ENCODE measurements at places on chromosomes 12 and 14.
A peak's percentile ranks its signal among the peaks of the same experiment; 100 is the strongest.

DNA sequence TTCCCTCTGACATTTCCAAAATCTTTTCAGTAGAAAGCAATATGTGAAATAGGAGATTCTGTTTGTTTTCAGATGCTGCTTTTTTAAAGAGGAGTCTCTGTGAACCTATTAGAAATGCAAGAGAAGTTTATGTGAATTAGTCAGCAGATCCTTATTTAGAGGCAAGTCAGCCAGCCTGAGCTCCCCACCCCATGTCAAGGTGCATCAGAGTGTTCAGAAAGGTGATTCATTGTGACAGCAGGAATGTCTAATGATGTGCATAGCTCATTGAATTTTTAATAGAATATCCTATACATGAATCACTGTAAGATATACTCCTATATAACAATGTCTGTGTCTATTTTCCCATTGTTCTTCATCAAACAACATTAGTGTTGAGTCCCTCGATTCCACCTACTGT lies 1222.4 kb upstream of the USP15 start:
- DNase-seq: peak; percentile 69

- DNase-seq: no peak
Measured at GRCh38 chr14:62939970-62940369, 105.3 kb downstream of the KCNH5 start.

DNA sequence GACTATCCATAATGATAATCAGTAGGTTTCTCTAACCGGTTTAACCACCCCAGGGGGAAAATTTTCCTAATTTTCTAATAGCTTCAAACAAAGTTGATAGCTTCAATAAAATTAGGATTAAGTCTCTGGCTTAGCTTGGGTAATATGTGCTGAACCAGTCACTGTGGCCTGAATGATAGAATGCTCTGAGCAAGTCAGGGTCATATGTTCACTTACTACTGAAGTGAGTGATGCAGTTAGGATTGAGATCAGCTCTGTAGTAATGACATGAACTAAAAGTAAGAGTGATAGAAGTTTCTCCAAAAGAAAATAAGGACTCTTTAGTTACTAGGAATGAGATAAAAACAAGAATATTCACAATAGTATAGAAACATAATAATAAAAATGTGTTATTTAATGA lies 32.6 kb downstream of the ETNK1 start:
- no peak for DNase-seq

DNA sequence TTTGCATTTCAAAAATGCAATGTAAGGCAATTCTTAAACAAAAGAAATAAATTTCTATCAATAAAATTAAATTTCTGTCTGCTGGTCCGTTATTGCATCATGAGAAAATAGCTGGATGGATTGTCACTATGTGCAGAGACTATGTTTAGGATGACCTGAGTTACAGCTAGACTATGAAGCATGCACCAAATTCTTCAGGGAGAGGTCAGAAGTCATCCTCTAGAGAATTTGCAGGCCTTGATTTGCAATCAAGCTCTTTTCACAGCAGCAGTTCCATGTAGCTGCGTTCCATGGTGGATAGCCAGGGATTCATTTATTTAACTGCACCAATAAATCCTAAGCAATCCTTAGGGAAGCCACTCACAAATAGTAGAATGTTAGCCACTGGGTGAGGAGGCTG lies 253.7 kb downstream of the MSRB3 start:
- DNase-seq: no peak

GRCh38 chr12:89514751-89515150 lies 9.8 kb downstream of the GALNT4 start:
- no peak for DNase-seq

DNA sequence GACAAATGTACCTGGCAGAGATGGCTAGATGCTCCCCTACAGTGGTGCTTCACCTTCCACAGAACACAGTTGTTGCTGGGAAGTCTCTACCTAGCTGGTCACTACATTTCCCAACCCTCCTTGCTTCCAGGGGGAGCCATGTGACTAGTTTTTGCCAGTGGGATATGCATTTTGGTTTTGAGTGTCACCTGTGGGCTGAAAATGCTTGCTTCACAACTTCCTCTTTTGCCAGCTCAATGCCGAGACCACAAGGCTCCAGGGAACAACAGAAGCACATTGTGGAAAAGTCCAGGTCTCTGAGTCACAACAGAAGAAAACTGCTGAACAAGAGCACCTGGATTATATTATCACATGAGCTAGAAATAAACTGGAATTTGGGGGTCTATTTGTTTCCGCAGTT lies 48.5 kb upstream of the ARHGAP5 start:
- DNase-seq: no peak

DNA sequence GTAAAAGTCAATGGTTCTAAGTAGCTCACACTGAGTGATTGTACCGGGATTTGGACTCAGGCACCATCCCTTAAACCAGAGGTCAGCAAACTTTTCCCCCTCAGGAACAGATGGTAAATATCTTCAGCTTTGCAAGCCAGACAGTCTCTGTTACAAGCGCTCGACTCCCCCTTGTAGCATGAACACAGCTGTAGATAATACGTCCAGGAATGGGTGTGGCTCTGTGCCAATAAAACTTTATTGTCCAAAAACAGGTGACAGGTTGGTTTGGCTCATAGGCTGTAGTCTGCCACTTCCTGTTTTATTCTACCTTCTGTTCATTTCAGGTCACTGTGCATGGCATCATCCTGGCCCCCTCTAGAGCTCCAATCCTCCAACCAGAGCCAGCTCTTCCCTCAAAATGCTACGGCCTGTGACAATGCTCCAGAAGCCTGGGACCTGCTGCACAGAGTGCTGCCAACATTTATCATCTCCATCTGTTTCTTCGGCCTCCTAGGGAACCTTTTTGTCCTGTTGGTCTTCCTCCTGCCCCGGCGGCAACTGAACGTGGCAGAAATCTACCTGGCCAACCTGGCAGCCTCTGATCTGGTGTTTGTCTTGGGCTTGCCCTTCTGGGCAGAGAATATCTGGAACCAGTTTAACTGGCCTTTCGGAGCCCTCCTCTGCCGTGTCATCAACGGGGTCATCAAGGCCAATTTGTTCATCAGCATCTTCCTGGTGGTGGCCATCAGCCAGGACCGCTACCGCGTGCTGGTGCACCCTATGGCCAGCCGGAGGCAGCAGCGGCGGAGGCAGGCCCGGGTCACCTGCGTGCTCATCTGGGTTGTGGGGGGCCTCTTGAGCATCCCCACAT lies 7.6 kb downstream of the BDKRB1 start:
- no peak for DNase-seq

DNA sequence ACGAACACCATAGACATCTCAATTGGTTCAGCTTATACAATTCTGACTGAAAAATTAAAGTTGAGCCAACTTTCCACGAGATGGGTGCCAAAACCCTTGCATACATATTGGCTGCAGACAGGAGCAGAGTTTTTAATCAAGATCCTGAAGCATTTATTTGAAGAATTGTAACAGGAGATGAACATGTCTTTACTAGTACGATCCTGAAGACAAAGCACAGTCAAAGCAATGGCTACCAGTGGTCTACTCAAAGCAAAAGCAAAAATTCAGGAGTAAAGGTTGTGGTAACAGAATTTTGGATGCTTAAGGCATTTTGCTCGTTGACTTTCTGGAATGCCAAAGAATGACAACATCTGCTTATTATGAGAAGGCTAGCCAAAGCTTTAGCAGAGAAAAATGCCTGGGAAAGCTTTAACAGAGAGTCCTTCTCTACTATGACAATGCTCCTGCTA lies 20.7 kb downstream of the ZDHHC17 start:
- no peak for DNase-seq

GRCh38 chr12:1613860-1614259 lies 15.2 kb upstream of the WNT5B start:
- no peak for DNase-seq

DNA sequence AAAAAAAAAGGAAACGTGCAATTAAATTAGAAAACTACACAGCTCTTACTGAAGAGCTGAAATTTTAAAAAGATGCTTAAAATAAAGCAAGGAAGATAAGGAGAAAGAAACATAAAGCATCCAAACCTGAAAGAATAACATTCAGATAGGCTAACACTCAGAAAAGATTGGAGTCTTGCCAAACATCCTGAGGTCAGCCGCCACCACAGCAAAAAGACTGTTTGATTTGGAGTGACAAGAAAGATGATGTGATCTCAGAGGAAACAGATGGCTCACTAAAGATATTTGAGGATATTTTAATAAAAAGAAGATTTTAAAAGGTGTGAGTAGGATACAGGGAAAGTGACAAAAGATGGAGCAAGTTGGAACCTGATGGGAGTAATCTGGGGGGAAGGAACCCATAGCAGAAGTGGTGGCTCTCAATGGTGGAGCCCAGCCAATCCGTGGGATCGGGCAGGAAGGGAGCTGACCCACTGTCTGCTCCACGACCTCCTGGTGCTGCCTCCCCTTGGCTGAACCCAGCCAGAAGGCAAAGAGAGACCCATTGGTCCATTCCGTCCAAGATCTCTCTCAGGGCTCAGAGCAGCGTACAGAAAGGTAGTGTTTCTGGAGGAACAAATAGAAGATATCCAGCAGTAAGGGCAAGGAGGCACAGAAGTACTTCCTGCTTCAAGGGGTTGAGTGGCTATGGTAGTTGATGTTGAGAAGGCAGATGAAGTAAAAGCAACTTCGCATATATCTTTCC lies 469.6 kb downstream of the RGS6 start:
- DNase-seq: no peak

DNA sequence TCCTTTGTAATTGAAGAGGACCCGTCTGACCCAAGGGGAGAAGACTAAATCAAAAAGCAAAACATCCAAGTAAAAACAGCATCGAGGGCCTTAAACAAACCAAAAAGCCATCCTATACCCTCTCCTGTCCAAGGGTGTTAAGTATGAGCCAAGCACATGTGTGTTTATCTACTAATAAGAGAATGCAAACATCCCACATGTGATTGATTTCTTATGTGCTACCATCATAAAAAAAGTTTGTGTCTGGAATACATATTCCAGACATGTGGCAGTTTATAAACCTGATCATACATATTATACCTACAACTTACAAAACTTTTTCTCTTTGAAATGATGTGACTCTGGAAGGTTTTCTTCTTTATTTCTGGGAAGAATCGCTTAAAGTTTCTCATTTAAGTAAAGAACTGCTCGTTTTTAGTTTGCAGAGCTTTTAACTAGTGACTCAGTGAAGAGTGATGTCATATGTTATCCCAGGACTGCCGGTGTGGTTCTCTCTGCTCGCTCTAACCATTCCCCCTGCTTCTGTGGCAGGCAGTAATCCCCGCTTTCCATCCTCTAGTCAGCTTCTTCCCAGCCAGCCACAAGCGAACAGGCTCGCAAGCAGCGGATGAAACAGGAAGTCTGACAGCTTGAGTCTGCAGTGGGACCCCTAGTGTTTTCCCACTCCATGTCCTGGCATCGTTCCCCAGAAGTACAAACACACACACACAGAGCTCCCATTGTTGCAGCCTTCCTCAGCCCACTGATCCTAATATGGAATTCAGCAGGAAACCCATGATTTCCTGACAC lies 431 bp upstream of the RHOJ start:
- peak; percentile 29 for DNase-seq

DNA sequence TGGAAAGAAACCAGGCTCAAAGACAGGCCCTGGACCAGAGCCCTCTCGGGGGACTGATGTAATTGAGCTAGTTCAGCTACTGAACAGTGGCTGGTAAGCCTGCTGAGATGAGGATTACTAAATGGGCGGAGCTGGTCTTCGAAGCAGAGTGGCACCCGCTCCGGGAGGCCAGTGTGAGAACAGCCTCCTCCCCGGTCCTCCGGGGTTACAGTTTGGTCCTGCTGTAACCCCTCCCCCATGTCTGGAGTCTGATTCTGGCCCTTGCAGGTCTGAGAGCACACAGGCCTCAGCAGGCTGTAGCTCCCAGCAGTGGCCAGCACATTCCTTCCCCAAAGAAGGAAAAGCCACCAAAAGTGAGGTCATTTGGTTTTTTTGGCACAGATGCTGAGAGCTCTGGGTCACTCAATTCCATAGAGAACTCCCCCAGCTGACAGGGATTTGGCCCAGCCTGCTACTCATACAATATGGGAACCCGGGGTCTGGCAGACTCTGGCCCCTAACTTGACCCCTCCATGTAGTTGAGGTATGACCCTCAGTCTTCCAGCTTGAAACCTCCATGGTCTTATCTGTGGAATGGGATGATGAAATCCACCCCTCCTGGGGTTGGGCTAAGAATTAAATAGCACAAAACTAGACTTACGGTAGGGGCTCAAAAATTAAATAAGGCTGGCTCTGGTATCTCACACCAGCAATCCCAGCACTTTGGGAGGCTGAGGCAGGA lies 39.0 kb downstream of the ACTN1 start:
- DNase-seq: peak; percentile 70

- no peak for DNase-seq
Measured at GRCh38 chr12:132909030-132909368, 21.6 kb upstream of the CHFR start.

- no peak for DNase-seq
Measured at GRCh38 chr12:122501489-122501989, 807 bp upstream of the ZCCHC8 start.

- no peak for DNase-seq
Measured at GRCh38 chr12:13101821-13102375, 1.6 kb downstream of the GSG1 start.

DNA sequence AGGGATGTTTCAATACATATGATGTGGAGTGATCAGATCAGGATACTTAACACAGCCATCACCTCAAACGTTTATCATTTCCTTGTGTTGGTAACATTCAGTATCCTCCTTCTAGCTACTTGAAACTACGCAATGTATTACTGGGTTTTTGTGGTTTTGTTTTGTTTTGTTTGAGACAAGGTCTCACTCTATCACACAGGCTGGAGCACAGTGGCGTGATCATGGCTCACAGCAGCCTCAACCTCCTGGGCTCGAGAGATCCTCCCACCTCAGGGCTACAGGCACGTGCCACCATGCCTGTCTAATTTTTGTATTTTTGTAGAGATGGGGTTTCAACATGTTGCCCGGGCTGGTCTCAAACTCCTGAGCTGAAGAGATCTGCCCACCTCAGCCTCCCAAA lies 70.2 kb upstream of the BCL11B start:
- DNase-seq: no peak

DNA sequence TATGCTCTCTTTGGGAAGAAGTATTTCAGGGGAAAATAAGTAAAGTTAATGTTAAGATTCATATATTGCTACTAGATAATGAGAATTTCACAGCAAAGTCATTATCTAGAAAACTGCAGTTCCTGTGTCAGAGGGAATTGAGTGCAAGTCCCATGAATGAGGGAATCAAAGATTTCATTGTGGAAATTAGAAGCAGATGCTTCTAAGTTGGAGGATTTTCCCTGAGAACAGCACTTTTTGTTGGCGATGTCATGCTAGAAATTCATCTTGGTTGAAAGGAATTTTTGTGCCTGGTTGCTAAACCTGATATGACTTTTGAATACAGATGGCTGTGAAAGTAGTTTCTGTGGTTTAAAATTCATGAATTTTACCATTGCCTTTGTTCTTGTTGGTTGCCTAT lies 25.6 kb downstream of the FRMD6 start:
- DNase-seq: no peak

DNA sequence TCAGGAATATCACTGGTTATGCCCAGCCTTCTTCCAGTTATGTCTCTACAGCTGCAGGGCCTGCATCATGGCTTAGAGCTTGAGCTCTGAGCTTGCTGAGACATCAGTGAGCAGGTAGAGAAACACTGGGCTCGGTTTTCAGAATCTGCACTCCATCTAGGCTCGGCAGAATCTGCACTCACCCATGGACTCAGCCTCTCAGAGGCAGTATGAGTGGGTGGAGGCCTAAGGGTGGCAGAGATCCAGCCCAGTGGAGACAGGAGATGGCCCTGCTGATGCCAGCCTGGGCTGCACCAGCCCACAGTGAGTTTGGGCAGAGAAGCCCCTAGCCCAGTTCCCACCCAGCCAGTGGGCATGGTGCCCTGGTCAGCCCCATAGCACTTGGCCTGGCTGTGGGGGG lies 12.8 kb downstream of the KRT80 start:
- DNase-seq: no peak

Data from RWPE1 (cell line).